Activated CD4-positive, CD25-positive, alpha-beta regulatory T cell treated with anti-CD3 and anti-CD28 coated beads, Interleukin-2, amount 50 U/mL, for 24 hours (primary cell): ENCODE measurements at places on chromosomes 7 and 10.
A peak's percentile ranks its signal among the peaks of the same experiment; 100 is the strongest.

GRCh38 chr10:84360637-84361365 is 32.4 kb downstream of the CCSER2 start:
- ATAC-seq = no peak

- no peak for ATAC-seq
Measured at GRCh38 chr10:71467161-71467560, 70.4 kb downstream of the CDH23 start.

GRCh38 chr7:22427855-22428254 is 70.9 kb upstream of the RAPGEF5 start:
- ATAC-seq = no peak

DNA sequence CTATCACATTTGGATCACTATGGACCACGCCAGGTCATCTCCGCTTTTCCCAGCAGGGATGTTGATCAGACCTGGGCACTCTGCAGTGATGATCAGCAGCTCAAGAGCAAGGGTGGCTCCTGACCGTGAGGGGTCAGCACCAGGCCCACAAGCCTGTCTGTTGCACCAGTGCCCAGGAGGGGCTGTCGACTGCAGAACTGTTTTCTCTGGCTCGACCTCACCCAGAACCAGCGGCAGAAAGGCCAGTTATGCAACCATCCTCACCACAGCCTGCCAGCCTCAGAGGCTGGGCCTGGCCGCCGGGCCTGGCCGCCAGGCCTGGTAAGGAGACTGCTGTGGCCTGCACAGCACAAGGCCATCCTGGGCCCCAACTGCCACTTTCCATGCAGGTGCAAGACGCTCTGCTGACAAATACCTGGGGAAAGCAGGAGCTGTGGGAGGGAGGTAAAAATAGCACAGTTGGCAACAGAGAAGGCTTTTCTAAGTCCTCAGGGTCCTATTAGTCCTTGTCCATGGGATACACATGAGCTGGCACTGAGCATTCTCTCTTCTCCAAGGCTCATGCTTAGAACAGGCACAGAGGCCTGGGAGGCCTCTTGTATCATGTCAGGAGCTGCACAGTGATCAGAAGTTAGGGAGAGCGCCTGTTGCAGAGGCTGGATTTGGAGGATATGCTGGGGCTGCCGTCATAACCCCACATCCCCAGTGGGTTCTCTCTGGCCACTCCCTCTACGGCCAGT is 17.5 kb downstream of the KCNMA1 start:
- ATAC-seq = no peak

DNA sequence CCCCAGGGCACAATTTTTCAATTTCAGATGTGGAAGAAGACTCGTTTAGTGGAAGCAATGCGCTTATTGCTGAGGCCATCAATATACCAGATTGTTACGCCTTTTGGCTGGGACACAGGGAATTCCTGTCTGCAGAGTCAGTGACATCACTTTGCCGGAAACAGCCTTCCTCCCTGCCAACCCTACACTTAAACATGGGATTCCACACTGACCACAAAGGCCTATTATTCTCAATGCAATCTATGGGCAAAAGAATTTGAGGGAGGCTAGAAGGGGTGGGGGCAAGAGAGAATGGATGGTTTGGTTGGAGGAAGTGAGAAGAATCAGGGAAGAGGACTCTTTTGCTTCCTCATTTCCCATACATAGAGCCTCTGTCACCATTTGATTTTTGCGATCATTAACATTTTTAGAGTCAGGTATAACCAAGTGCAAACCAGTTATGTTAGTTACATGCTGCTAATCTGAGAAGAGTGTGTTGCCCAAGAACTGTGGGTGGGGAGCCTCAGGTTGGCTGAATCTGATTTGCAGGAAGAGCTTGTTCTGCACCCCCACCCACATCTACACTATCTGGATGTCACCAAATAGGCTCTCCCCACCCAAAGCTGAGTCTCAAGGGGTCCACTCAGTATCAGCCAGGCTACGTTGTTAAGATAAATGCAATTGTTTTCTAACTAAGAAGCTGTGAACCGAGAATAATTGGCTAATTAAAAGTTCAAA is 58.2 kb downstream of the ENTPD1 start:
- no peak for ATAC-seq

DNA sequence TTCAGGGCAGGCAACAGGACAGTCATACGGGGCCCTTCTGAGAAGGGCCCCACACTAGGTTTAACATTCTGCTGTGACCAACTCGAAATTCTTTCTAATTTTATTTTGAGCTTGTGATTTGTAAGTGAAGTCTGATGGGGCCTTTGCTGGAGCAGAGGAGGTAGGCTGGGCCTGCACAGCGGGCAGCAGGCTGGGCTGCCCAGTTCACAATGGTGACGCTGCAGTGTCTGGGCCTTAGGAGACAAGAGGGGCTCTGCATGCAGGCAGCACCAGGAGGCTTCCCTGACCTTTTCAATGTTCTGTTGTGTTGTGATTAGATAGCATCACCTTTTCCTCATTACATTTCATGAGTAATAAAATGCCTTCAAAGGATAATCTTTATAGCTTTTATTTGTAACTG is 175.1 kb downstream of the CXCL12 start:
- ATAC-seq = no peak

- no peak for ATAC-seq
Measured at GRCh38 chr7:124480821-124481290, 284.7 kb downstream of the GPR37 start.

- no peak for ATAC-seq
Measured at GRCh38 chr7:112105584-112106530, 100.3 kb downstream of the DOCK4 start.

DNA sequence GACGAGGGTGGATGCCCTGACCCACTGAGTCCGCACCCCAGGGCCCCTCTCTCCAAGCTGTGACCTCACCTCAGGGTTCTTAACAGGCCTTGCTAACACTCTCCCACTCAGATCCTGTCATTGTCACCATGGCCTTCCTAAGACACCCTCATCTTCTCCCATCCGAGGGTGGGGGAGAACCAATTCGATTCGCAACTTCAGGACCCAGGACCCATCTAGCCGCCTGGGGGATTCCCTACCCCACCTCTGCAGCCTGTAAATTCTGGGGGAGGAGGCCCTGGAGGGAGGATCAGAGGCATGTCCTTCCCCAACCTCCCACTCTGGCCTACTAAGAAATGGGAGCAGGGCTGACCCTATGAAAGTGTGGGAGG is 17.4 kb downstream of the TRIM8 start:
- peak; percentile 14 for ATAC-seq

GRCh38 chr7:45663167-45663921 is 89.2 kb downstream of the ADCY1 start:
- no peak for ATAC-seq

DNA sequence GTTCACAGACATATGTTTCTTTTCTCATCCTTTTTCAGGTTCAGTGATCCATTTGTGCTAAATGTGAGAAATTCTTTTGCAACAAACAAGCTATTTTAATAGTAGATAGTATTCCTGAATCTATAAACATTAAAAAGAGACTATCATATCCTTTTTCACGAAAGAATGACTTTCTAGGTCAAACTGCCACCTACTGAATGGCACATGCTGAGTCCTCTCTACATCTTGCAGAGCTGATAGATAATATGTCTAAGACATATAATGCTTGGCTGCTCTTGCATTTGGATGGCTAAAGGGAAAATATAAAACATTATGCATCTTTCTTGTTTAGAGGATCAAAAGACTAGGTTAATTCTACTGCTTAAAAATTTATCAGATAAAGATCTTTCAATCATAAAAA is 114.1 kb upstream of the SLC26A5 start:
- no peak for ATAC-seq

- no peak for ATAC-seq
Measured at GRCh38 chr10:123788981-123789380, 102.6 kb downstream of the CPXM2 start.

DNA sequence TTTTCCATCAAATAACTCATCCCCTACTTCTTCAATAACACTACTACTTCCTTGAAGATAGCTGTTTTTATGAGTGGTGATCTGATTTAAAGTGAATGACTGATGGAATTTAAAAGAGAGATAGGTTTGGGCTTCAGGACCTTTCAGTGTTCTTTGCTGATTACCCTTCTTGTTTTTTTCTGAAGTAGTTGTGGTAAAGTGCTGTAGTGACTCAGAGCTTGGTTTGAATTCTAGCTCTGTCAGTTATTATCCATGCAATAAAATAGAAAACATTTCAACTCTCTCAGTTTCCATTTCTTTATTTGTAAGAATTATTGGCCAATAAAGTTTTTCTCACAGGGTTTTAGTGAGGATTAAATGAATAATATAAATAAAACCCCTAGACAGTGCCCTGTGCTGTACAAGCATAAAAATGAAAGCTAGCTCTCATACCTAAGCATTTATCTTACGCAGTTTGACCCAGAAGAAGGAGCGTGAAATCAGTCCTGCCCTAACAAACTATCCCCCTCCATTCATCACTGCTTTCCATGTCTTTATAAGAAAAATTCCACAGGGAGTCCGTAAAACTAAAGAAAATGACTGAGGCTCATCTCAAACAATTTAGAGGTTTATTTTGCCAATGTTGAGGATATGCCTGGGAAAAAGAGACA is 25.1 kb upstream of the AKAP9 start:
- ATAC-seq = no peak

DNA sequence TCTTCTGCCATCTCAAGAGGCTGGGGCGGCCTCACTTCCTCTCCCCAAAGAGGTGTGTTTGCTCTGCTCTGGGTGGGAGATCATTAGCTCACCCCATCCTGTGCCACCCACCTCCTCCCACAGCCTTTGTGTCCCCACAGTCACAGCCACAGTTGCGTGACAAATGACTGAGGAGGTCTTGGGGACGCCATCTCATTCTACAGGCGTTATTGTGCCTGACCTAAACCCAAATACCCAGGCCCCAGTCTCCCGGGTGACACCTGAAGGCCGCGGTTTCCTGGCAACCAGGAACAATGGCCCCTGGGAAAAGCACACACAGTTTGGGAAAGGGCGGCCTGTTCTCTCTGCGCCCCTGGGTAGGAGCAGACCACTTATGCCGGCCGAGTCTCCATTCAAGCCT is 51.6 kb downstream of the SLIT1 start:
- no peak for ATAC-seq

DNA sequence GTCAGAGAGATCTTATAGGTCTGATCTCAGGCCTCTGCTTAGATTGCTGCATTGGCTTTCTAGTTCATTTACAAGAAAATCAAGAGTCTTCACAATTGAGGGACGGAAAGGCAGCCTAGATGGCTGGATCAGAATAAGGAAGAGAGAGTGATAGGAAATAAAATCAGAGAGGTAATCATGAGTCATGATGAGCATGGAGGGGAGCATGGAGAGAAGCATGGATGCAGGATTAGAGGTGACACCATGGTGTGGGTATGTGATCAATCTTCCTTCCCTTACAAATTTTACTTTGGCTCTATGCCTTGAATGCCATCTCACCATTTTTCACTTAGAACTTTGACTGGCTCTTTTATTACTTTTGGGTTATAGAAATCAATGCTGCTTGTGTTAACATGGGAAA is 1.4 kb downstream of the BCCIP start:
- no peak for ATAC-seq

DNA sequence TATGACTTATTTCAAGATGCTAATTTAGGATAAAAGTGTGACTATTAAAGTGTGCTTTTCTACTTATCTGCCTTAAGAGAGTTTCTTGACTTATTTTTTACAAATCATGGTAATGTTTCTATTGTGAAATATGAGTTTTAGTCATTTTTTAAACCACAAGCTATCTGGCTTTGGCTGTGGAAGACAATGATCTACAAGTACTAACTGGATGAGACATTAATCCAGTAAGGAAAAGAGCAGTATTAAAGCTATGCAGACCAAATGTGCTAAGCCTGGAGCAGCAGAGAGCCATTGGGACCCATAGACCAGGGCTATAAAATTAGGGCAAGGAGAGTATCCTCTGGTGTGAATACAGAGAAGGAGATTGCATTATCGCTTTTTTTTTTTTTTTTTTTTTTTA is 92.4 kb downstream of the SEMA3A start:
- ATAC-seq = no peak

- no peak for ATAC-seq
Measured at GRCh38 chr7:69203871-69204270, 394.4 kb upstream of the AUTS2 start.

GRCh38 chr7:40608321-40609075 is 473.7 kb downstream of the SUGCT start:
- no peak for ATAC-seq

DNA sequence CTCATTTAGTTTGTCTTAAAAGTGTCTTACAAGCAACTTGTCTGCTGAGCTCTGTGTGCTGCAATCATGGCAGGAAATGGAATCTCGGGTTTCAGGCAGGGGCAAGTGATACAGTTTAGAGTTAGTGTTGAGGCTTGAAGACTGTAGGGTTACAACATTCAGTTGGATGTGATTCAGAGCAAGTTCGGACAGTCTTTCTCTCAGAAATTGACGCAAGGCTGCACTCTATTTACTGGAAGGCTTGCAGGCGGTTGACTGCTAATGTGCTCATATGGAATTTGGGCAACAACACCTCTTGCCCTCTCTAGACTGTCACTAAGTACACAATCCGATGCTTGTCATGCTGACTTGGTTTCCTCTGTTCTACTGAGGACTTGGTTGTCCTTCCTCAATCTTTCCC is 161.7 kb upstream of the BMPER start:
- ATAC-seq = no peak

DNA sequence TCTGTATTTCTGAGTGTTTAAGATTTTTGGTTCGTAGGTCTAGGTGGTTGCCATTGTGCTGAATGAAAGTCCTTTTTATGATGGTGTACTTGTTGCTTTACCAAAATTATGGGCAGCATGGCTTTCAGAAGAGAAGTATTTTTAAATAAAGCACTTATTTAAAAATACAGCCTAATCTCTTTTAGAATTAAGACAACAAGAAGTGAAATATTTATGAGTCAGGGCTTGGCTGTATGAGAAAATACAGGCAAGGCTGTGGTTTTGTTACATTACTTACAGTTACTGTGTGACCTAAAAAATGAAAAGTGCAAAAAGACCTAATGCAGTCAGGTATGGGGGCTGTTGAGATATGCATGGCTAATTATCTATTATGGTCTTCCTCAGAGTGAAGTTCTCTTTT is 185.2 kb upstream of the PPP1R3A start:
- no peak for ATAC-seq

DNA sequence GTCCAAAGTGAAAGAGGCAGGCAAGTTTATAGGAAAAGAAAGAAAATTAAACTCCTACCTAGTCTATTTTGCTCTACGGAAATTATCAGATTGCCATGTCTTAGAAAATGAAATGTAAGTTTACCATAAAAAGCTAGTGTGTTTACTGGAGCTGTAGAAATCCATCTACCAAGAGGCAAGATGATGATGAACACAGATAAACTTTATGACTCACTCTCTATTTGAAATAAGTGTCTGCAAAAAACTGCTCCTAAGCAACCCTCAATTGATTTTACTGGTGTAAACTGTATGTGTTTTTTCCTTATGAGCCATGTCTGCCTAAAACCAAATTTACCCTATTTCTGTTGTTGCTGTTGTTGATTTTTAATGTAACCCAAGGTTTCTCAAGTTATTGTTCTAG is 73.8 kb upstream of the TMEM106B start:
- ATAC-seq = no peak

GRCh38 chr10:63221950-63222349 is 88.8 kb downstream of the NRBF2 start:
- no peak for ATAC-seq

DNA sequence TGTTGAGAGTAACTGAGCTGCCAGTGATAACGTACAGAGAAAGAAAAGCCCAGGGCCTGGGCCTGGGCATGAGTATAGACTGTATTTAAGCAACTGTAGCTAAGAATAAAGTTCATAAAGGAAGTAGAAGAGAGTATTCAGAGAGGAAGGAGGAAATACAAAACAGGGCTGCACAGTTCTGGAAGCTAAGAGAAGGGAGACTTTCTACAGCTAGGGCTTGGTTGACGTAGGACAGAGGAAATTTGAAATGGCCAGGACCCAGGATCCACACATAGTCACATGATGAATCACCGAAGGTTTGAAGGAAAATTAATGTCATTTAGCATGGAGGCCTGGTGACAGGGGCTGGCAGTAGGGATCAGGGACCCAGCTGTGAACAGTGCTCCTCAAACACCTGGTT is 66.7 kb downstream of the ARL4A start:
- ATAC-seq = no peak
